Mesendoderm (in vitro differentiated cells): ENCODE measurements at places on chromosomes 4 and X.
A peak's percentile ranks its signal among the peaks of the same experiment; 100 is the strongest.

DNA sequence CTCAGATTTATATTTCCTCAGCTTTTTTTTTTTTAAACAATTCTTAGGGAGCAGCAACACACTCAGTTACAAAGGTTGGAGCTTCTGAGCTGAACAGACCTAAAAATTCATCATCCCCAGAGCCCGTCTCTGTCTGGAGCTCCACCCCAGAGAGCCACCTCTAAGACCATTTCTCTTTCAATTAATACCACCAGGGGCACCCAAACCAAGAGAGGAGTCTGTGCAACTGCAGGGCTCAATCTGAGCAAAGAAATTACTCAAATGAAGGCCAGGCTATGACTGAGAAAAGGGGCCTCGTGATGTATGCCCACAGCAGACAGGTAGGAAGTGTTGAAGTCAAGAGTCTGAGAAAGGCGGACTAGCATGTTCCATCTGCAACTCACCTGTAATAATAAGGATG, 95.5 kb downstream of the C4orf51 start:
- DNase-seq = peak; percentile 29

DNA sequence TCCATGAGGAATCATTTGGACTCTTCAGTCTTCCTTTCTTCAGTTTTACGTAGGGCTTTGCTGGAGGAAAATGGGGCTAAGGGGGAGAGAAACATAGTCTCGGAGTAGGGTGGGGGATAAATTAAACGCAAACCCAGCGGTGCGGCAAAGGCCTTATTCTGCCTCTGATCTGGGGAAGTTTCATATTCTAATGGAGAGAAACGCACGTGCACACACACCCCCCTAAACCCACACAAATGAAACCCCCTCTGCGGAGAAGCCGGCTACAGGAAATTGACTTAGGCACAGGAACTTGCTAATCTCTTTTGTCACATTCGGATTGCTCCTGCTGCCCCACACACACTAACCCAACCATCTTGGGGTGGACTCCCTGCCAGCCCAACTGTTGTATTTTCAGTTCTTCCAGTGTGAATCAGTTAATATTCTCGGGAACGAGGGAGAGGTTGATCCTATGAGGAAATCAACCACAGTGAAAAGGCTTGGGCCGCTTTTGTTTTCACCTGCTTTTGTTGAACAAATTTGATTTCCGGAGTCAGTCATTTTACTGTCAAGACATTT, at the start of gene RHOH:
Gene RHOH, plus strand, starts transcription at position 308 of the 558 bp plus-strand sequence. CDS start 46,356 bp downstream, outside the sequence.
- DNase-seq = peak; percentile 60

- no peak for DNase-seq
Measured at GRCh38 chr4:121822047-121822446, 1.6 kb downstream of the CCNA2 start.

GRCh38 chr4:141389649-141390048, 169.0 kb downstream of the ZNF330 start:
- DNase-seq = peak; percentile 67

- DNase-seq = no peak
Measured at GRCh38 chr4:120331486-120332370, 265.1 kb upstream of the MAD2L1 start.

DNA sequence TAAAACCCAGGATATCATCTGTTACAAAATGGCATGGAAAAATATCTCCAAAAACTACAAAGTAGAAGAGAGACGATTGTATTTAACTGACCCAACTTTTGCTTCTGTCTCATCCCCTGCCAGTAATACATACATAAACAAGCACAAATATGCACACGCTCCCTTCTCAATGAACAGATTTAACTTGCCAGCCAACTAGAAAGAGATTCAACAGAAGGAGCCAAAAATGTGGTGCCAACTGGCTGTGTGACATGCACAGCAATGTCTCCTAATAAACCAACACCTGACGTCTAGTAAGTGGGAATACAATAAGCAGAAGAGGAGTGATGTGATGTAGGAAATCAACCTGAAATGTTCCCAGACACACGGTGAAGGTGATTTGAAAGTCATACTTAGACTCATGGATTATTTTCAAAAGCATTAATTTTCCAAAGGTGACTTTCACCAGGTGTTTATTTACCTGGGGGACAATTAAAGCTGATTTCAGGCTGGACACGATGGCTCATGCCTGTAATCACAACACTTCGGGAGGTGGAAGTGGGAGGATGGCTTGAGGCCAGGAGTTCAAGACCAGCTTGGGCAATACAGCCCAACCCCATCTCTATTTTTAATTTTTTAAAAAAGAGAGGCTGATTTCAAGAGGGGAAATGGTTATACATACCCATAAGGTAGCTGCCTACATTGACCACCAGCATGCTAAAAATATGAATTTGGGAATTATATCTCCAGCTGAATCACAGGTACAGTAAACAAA, 33.7 kb downstream of the SH3RF1 start:
- DNase-seq = no peak

DNA sequence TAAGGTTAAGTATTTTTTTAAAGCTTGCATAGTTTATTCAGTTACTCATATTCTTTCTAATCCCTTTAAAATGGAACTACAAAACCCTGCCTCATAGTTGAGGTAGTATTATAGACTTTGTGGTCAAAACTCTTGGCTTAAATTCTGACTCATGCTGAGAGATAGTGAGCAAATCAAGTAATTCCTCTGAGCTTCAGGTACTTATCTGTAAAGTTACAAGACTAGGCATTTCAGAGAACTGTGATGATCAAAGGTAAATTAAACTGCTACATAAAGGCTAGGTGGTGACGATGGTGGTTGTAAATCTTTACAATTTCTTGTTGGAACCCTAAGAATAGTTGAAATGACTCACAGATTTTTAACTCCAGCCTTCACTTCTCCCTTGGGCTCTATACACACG, 3.2 kb upstream of the CLOCK start:
- DNase-seq = no peak

DNA sequence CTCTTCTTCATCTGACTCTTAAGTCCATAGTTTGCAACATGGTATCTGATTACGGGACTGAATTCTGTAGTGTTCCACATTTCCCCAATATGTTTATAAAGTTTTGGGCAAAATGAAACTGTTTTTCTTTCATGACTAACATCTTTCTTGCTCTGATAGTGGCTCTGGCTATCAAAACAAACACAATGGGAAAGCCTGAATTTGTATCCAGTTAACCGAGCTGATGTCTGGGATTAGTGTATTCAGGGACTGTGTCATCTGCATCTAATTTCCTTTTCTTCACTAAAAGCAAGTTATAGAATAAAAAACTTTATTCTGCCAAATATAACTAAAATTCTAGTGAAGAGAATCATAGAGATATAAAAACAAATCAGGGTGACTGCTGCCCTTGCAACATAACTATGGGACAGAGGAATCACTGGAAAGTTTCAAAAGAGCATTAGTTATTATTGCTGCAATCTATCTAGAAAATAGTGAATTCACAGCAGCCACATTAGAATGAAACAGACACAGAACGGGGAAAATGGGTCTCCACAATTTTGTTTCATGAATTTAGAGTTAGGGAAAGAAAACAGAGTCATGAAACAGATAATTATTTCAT, 61.3 kb downstream of the ANTXR2 start:
- peak; percentile 38 for DNase-seq

- no peak for DNase-seq
Measured at GRCh38 chr4:119629142-119629471, 503 bp upstream of the PDE5A start.

DNA sequence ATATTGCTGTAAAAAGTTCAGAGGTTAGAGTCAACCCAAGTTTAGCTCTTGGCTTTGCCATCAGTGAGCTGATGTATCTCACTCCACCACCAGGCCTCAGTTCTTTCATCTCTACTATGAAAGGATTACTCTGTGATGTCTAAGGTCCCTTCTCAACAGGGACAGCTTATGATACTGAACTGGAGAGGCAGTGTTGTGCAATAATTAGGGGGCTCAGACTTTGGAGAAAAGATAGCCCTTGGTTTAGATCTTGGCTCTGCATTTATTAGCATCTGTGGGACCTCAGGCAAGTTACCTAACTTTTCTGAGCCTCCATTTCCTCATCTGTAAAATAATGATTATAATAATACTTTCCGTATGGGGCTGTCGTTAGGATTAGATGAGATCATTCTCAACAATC, 89.0 kb downstream of the COL4A6 start:
- DNase-seq = no peak

- no peak for DNase-seq
Measured at GRCh38 chrX:46298821-46299220, 246.4 kb downstream of the ZNF674 start.

- DNase-seq = peak; percentile 49
Measured at GRCh38 chrX:121479406-121479805, 432.0 kb downstream of the GLUD2 start.

- peak; percentile 18 for DNase-seq
Measured at GRCh38 chr4:73870260-73870659, 1.1 kb downstream of the CXCL1 start.

DNA sequence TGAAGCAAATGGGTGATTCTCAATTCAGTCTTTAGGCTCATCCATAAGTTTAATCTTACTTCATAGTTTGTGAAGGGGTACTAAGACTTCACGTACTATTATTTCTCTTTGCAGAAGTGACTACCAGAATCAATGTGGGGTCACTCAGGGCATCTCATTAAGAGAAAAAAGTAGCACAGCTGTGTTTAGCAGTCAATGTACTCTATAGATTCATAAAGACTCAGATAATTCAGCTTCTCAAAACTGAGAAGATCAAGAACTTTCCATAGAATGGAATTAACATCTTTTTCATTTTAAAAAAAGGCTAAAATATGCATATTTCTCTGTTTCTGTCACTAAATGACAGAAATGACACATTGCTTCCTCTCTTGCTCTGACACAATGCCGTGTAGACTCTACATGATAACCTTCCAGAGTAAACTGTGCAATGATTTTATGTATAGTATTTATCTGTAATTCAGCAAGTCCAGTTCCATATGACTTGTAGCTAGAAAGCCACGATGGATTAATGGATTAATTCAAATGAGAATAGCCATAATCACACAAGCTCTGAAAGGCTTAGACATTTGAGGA, 20.3 kb upstream of the LSM6 start:
- DNase-seq = no peak

DNA sequence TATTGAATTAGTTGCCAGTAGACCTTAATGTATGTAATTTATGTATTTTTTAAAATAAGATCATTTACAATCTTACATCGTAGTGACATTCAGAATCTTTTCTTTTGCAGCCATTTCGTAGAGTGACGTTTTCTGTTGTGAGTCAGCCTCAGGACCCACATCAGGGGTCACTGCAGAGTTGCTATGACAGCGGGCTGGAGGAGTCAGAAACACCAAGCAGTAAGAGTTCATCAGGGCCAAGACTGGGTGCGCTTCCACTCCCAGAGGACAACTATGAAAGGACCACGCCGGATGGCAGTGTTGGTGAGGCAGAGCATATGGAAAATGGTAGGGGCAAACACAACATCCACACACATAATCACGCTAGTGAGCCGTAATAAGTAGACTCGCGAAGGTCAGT, 199.9 kb downstream of the PCDH7 start:
- DNase-seq = peak; percentile 79

- DNase-seq = no peak
Measured at GRCh38 chr4:95061220-95061619, 303.5 kb downstream of the BMPR1B start.

- DNase-seq = no peak
Measured at GRCh38 chr4:169416997-169417396, 146.2 kb upstream of the SH3RF1 start.

GRCh38 chrX:31057291-31057690, 14.6 kb downstream of the FTHL17 start:
- DNase-seq = no peak

DNA sequence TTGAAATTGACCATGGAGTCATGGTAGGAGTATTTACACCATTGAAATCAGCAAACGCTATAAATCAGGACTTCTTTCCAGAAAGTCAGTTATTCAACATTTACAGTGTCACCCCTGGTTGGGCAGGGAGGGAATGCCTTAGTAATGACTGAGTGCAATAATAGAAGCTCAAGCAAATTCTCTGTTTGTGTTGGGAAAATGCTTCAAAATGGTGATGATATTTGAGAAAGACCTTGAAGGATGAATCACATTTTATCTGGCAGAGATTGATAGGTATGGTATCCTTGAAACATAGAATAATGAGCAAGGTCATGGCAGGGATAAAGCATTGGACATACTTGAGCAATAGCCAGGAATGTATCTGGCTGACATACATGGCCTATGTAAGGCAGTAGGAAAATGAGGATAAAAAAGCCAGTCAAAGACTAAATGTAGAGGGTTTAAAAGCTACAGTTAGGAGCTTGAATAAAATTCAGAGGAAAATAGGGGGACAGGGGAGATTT, 248.7 kb downstream of the FMR1NB start:
- DNase-seq = no peak

GRCh38 chr4:105994061-105994460, 98.8 kb downstream of the NPNT start:
- no peak for DNase-seq

GRCh38 chr4:30870513-30870912, 150.3 kb downstream of the PCDH7 start:
- DNase-seq = no peak

DNA sequence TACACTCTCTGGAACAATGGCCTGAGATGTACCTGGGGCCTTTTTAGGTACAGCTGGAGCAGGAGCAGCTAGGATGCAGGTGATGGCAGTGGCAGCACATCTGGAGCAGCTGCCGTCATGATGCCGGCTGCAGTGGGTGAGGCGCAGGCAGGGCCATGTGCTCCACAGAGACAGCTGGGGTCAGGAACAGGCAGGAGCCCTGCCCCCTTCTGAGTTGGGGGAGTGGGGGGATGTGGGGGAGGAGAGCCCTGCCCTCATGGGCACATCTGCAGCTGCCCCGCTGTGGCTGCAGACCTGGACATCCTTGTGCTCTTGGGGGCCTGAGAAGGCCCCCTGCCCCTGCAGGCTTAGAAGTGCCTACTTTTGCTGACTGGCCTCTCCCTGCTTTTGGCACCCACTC, 352.8 kb upstream of the PABPC5 start:
- DNase-seq = no peak

- DNase-seq = no peak
Measured at GRCh38 chr4:181846934-181847333, 396.3 kb upstream of the TENM3 start.

DNA sequence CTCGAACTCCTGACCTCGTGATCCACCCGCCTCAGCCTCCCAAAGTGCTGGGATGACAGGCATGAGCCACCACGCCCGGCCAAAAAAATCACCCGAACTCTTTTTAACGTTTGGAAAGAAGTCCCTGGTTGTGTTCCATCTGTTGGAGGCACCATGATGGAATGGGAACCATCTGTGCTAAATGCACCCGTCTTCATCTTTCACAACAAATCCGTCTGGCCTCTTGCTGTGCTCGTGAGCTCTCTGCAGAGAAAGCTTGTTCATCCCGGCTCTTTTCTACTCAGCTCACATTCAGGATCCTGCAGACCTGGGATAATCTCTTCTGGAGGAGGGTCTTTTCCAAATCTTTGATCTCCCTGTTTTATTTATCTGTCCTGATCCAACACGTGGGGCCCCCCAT, 188.8 kb downstream of the CRLF2 start:
- DNase-seq = no peak

GRCh38 chr4:101076032-101076431, 271.3 kb downstream of the PPP3CA start:
- no peak for DNase-seq

- DNase-seq = peak; percentile 21
Measured at GRCh38 chrX:15245896-15246295, 24.0 kb downstream of the ASB9 start.

GRCh38 chrX:154542723-154543424, 3.8 kb downstream of the G6PD start:
- DNase-seq = no peak

- no peak for DNase-seq
Measured at GRCh38 chrX:9775930-9776329, 10.3 kb upstream of the GPR143 start.
